ENCODE measurements at places on chromosomes 7 and 10. TPM values are rescaled to one million over a fixed set of nuclear protein-coding genes. Genes with fewer than 3 reads are reported as not detected.

GRCh38 chr7:7449055-7449454 is 86.6 kb downstream of the COL28A1 start:
- no peaks in the 10 kb centered on the region for H3K4me1 ChIP-seq
- H3K4me3 ChIP-seq, result no peak overlapping the region
- no peaks in the 10 kb centered on the region for H3K27me3 ChIP-seq
- H3K36me3 ChIP-seq, result no peaks in the 10 kb centered on the region

- no peak for DNase-seq
- H3K27ac ChIP-seq, result peak overlapping the region; percentile 5
- peak overlapping the region; percentile 87 for H3K4me3 ChIP-seq
These were observed 1.8 kb downstream of the SLK start for GRCh38 chr10:103968441-103969391.

The CDHR1 gene
- 0.15 TPM for polyA plus RNA-seq

GRCh38 chr7:16365177-16365576 is 56.2 kb downstream of the CRPPA start:
- no peak for DNase-seq
- H3K36me3 ChIP-seq, result no peaks in the 10 kb centered on the region
- H3K4me1 ChIP-seq, result no peaks in the 10 kb centered on the region

- no peak overlapping the region for H3K4me3 ChIP-seq
- H3K4me1 ChIP-seq, result no peaks in the 10 kb centered on the region
- no peak overlapping the region for H3K27ac ChIP-seq
- no peaks in the 10 kb centered on the region for H3K36me3 ChIP-seq
- H3K27me3 ChIP-seq, result no peaks in the 10 kb centered on the region
These were observed 165.1 kb downstream of the TNS3 start for GRCh38 chr7:47416492-47417480.

The GJC3 gene
- not detected for polyA plus RNA-seq

DNA sequence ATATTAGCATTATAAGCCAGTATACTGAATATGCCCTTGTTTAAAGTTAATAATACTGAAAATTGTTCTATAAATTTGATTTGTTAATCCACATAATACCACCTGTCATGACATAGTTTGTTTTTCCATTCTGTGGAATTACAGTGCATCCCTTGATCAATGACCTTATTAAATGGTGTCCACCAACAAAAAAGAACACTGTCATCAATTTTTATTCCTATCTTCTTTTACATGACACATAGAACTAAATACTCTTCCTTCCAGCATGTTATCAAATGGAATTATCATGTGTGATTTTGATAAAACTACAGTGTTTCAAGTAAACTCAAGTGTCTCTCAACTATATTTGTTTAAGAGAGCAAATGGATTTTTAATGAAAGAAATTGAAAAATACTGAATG is 221.8 kb upstream of the MBL2 start:
- no peaks in the 10 kb centered on the region for H3K27me3 ChIP-seq
- no peak overlapping the region for H3K27ac ChIP-seq

- H3K4me3 ChIP-seq, result no peak overlapping the region
- H3K4me1 ChIP-seq, result no peaks in the 10 kb centered on the region
- H3K27me3 ChIP-seq, result no peaks in the 10 kb centered on the region
- no peak overlapping the region for H3K27ac ChIP-seq
- DNase-seq, result no peak
These were observed 21.8 kb upstream of the KIF5B start for GRCh38 chr10:32077896-32078485.

- DNase-seq, result no peak
- no peaks in the 10 kb centered on the region for H3K36me3 ChIP-seq
- H3K27me3 ChIP-seq, result no peaks in the 10 kb centered on the region
- H3K4me3 ChIP-seq, result no peak overlapping the region
These were observed 40.3 kb downstream of the PPIF start for GRCh38 chr10:79387466-79387973.

GRCh38 chr10:125130916-125131315 is 29.4 kb downstream of the CTBP2 start:
- H3K36me3 ChIP-seq, result no peaks in the 10 kb centered on the region
- H3K4me1 ChIP-seq, result no peaks in the 10 kb centered on the region
- H3K27me3 ChIP-seq, result peaks cover 4% of the 10 kb centered on the region
- no peak overlapping the region for H3K4me3 ChIP-seq

The ADAM12 gene
- 0.03 TPM for polyA plus RNA-seq

GRCh38 chr10:103712898-103713498 is 142.4 kb downstream of the SH3PXD2A start:
- H3K27me3 ChIP-seq, result no peaks in the 10 kb centered on the region
- H3K4me1 ChIP-seq, result no peaks in the 10 kb centered on the region
- H3K4me3 ChIP-seq, result no peak overlapping the region
- no peak overlapping the region for H3K27ac ChIP-seq
- no peaks in the 10 kb centered on the region for H3K36me3 ChIP-seq

Measured in GM12878 (cell line).